ENCODE measurements at places on chromosomes 12 and 14.
A peak's percentile ranks its signal among the peaks of the same experiment; 100 is the strongest.

DNA sequence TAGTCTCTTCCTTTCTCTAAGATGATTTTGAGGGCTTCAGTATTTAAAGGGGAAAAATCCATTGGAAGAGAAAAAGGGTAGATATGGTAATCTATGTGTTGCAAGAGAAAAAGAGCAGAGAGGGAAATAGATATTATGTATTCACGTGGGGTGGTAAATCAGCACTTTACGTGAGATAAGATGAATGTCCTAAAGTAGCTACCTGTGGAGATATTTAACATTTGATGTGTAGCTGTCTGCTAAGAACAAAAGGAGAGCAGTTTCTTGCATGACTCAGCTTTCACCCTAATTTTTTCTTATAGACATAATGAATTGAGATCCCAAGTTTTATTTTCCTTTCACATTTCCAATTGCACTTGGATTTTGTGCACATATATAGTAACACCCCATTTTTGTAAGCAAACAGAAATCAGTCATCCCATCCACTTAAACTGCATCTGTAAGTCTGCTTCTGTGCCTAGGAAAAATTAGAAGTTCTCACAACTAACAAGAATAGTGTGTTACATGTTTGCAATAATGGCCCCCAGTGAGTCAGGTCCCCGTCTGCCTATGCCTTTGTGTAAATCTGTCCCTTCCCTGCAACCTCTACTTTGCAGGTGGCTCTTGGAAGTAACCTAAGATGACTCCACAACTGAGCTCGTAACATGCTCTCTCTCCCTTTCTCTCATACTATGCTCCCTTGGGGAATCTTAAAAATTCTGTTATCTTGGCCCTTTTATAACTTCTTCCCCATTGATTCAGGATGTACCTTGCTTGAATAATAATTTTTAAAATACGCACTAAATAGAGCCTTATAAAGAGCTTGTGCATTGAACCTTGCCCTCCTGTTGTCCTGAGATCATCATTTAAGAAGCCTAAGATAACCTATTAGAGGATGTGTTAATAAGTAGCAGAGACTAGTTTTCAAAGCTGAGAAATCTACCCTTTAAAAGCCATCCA, 3.7 kb downstream of the TMTC3 start:
- H3K27ac ChIP-seq, result peak overlapping the region; percentile 91
- no peak for DNase-seq
- peak overlapping the region; percentile 20 for H3K4me3 ChIP-seq
- no peaks in the 10 kb centered on the region for H3K36me3 ChIP-seq
- H3K27me3 ChIP-seq, result no peaks in the 10 kb centered on the region
- H3K4me1 ChIP-seq, result peaks cover 7% of the 10 kb centered on the region

DNA sequence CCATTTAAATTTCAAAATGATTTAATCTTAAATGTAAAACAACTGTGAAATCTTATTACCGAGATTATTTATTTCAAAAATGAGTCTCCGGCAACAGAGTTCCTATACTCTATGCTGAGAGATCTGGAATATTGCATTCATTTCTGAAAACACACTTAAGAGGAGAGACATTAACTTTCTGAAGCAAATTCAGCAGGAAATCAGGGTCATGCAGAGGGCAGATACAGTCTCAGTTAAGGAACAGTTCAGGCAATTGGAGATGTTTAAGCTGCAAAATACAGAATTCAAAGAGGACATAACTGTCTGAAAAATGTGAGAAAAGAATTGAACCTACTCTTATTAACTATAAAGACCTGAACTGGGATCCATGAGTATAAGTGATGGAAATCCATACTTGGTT, 320.7 kb downstream of the PAWR start:
- H3K4me3 ChIP-seq, result no peak overlapping the region
- H3K36me3 ChIP-seq, result no peaks in the 10 kb centered on the region
- no peak for DNase-seq
- no peaks in the 10 kb centered on the region for H3K27me3 ChIP-seq
- H3K27ac ChIP-seq, result no peak overlapping the region
- peaks cover 6% of the 10 kb centered on the region for H3K4me1 ChIP-seq

- H3K4me3 ChIP-seq, result no peak overlapping the region
- no peak for DNase-seq
- no peak overlapping the region for H3K27ac ChIP-seq
Observed at GRCh38 chr12:18158774-18159557, 69.0 kb upstream of the RERGL start.

- no peaks in the 10 kb centered on the region for H3K27me3 ChIP-seq
- peaks cover 22% of the 10 kb centered on the region for H3K4me1 ChIP-seq
- H3K4me3 ChIP-seq, result peak overlapping the region; percentile 86
- H3K36me3 ChIP-seq, result no peaks in the 10 kb centered on the region
- H3K27ac ChIP-seq, result peak overlapping the region; percentile 81
Observed at GRCh38 chr12:123384994-123385376, 1.1 kb downstream of the KMT5A start.

- DNase-seq, result no peak
- no peak overlapping the region for H3K27ac ChIP-seq
- no peak overlapping the region for H3K4me3 ChIP-seq
Observed at GRCh38 chr12:79442396-79442795, 248.4 kb downstream of the PAWR start.

DNA sequence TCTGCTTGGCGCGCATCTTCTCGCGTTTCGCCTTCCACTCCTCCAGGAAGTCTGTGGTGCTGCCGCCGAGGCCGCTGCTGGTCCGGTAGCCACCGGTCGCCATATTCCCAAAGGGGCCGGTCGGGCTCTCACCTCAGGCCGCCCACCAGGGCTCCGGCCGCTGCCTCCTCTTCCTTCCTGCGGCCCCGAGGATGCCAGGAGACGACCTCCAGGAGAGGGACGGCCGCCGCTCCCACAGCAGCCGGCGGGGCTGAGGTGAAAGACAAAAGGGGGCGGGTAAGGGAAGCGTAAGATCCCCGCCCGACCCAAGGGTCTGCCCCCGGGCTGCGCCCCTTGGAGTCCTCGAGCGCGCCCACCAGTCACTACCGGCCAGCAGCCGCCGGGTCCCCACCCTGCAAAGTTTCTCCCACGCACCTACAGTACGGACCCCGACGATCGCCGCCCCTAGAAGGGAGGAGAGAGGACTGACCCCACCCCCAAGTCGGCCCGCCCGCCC, 574 bp downstream of the PAWR start:
- peaks cover 6% of the 10 kb centered on the region for H3K4me1 ChIP-seq
- no peaks in the 10 kb centered on the region for H3K36me3 ChIP-seq
- no peak for DNase-seq
- H3K27me3 ChIP-seq, result no peaks in the 10 kb centered on the region
- peak overlapping the region; percentile 96 for H3K27ac ChIP-seq
- H3K4me3 ChIP-seq, result peak overlapping the region; percentile 93

DNA sequence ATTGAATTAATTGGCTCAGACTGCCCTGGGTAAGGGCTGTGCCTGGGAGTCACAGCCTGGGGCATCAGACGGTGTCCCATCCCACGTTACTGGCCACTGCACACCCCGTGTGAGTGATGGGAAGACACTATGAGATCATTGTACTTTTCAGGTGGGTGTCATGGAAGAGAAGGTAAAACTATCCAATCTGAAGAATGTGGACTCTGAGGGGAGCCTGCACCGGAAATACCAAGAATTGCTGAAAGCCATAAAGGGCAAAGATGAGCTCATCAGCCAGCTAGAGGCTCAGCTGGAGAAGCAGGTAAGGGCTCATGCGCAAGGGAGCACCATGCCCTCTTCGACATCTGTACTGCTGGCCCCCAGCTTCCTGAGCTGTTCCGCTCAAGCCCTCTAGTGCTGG, 24.0 kb downstream of the PLEKHH1 start:
- DNase-seq, result no peak
- no peaks in the 10 kb centered on the region for H3K36me3 ChIP-seq
- H3K27me3 ChIP-seq, result no peaks in the 10 kb centered on the region
- no peak overlapping the region for H3K27ac ChIP-seq

DNA sequence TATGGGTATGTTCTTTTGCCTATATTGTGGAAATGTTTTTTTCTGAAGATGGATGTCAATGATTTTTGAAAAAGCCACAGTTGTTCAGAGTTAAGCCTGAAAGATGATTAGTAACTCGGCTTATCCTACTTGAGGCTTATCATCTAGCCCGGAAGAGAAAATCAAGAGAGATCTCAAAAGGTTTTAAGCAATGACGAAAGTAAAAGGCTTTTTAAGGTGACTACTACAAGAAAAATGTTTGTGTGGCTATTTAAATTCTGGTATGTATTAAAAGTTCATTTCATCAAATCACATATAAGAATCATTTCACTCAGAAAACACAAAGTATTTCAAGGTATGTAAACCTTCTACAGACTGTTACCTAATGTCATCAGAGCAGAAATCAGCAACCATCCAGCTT, 40.2 kb downstream of the HEATR5A start:
- no peak overlapping the region for H3K4me3 ChIP-seq
- no peaks in the 10 kb centered on the region for H3K4me1 ChIP-seq
- peaks cover 97% of the 10 kb centered on the region for H3K36me3 ChIP-seq
- no peak for DNase-seq
- no peaks in the 10 kb centered on the region for H3K27me3 ChIP-seq

DNA sequence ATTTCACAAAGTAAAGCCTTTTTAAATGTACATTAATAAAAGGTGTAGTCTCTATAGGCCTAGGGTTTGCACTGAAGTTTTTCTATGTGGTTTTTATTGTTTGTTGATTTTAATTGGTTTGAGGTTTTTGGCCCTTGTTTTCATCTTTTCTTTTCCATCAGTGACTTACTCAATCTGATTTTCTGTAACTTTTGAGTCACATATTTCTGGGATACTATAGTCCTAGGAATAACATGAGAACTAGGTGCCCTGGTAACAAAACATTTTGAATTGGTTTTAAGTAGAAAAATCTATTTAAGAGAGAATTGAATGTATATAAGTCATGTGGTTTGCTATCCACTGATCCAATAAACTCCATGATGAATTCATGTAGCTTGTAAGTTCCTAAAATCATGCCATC, 311.9 kb downstream of the CEP128 start:
- DNase-seq, result no peak
- no peak overlapping the region for H3K27ac ChIP-seq
- no peaks in the 10 kb centered on the region for H3K27me3 ChIP-seq
- H3K4me3 ChIP-seq, result no peak overlapping the region
- H3K36me3 ChIP-seq, result no peaks in the 10 kb centered on the region

DNA sequence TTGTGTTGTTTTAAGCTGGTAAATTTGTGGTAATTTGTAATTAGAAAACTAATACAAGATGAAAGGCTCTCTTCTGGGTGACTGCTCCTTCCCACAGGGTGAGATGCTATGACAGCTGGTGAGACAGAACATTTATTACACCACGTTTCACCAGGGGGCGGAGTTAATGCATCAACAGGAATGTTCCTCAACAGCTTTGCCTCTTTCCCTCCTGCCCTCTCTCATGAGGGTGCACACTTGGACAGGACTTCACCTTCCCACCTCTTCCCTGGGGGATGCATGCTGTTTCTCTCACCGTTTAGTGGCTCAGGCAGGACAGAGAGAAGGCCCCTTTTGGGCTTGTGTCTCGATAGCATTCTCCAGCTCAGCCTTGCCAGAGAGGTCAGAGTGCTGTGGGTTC, 13.4 kb upstream of the PPP1R1A start:
- no peaks in the 10 kb centered on the region for H3K4me1 ChIP-seq
- peaks cover 4% of the 10 kb centered on the region for H3K27me3 ChIP-seq
- DNase-seq, result no peak
- H3K4me3 ChIP-seq, result no peak overlapping the region

GRCh38 chr12:67807814-67808213, 159.3 kb downstream of the DYRK2 start:
- H3K36me3 ChIP-seq, result no peaks in the 10 kb centered on the region
- H3K27me3 ChIP-seq, result no peaks in the 10 kb centered on the region
- no peaks in the 10 kb centered on the region for H3K4me1 ChIP-seq
- H3K27ac ChIP-seq, result peak overlapping the region; percentile 31
- H3K4me3 ChIP-seq, result no peak overlapping the region

- DNase-seq, result no peak
- H3K27ac ChIP-seq, result no peak overlapping the region
- H3K4me3 ChIP-seq, result no peak overlapping the region
- H3K36me3 ChIP-seq, result no peaks in the 10 kb centered on the region
- H3K4me1 ChIP-seq, result peaks cover 27% of the 10 kb centered on the region
Observed at GRCh38 chr14:63478437-63478852, 64.7 kb downstream of the PPP2R5E start.

All from esophagus squamous epithelium (tissue), 5 donors.